ENCODE measurements at places on chromosomes 1 and 21.

GRCh38 chr1:52916241-52916975 is 5.1 kb downstream of the ECHDC2 start:
- no peak for DNase-seq

GRCh38 chr1:24294716-24295371 is 24.3 kb upstream of the GRHL3 start:
- no peak for DNase-seq

- DNase-seq: no peak
These were observed 598.1 kb upstream of the ADGRL4 start for GRCh38 chr1:79604490-79605198.

- no peak for DNase-seq
These were observed 19.0 kb downstream of the DHRS3 start for GRCh38 chr1:12598974-12599373.

DNA sequence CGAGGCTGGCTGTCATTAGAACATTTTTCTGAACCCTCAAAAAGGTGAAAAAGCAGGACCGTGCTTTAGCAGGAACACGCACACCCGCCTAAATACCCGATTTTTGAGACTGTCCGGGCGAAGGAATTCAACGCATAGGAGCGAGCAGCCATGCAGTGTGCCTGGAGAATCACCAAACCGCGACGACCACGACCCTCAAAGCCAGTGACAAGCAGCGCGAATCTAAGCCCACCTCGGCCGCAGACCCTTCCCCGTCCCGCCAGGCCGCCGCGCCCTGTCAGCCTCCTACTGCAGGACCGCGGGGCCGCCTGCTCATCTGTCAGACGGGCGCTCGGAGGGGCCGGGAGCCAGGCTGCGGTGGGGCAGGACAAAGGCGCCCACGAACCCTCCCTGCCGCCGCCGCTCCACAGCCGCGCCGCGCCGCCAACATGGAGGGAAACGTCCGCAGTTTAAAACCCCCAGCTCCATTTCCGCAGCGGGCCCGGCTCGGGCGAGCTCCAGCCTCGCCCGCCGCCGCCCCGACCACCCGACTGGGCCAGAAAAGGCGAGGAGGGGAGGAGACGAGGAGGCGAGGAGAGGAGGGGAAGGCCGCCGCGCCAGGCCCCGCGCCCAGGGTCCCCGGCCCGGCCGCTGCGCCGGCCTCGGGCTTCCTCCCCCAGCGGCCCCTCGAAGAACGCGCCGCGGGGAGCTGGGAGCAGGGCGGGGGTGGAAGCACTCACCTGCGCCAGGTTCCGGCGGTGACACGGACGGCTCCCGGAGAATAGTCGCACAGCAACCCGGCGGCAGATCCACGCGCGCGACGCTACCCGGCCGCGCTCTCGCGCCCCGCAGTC is at the start of gene LBR:
Gene LBR (minus strand): TSS at position 804 of the 833 bp plus-strand sequence. CDS start 3,963 bp downstream, outside the sequence.
- peak; percentile 75 for DNase-seq

DNA sequence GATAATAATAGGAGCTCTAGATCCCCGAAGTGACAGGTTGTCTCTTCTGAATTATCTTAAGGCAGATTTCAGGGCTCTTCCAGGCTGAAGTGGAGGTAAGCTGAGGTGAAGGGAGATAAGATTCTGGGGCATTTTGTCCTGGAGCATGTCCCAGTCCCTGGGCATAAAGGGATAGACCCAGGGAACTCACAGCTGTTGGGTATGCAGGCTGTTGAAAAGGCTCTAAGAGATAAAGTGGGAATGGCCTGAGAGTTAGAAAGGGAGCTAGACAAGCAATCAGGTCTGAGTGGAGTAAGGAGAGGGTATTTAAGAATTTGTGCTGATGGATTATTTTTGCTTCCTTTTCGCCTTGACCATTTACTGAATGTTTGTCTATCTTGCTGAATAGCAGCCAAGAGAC is 123.7 kb downstream of the NOS1AP start:
- no peak for DNase-seq

DNA sequence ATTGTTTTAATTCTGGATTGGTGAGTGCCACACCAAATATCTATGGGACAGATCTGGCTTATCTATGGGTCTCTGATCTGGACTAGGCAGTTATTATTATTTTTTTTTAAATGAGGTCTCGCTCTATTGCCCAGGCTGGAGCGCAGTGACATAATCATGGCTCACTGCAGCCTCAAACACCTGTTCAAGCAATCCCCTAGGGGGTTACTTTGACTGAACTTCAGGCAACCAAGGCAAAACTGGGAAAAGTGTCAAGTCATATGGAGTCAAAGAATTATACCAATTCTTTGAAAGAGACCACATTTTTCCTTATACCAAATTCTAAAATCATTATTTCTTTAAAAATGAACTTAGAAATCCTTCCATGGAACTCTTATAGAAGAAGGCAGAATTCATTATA is 129.1 kb upstream of the HOOK1 start:
- DNase-seq: peak; percentile 63

GRCh38 chr1:205985330-205986005 is 17.7 kb downstream of the RAB7B start:
- DNase-seq: peak; percentile 29

GRCh38 chr21:44687671-44688070 is 5.7 kb upstream of the KRTAP12-1 start:
- no peak for DNase-seq

DNA sequence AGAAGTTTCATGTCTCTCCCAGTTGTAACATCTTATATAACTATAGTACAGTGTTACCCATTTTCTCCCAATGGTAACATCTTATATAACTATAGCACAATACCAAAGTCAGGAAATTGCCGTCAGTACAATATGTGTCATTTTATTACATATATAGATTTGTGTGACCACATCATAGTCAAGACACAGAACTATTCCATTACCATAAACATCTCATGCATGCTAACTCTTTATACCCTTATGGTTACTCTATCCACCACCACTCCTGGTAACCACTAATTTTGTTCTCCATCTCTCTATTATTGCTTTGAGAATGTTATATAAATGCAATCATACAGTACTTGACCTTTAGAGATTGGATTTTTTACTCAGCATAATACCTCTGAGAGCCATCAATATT is 120.7 kb downstream of the BACH1 start:
- no peak for DNase-seq

- peak; percentile 83 for DNase-seq
These were observed 32.1 kb downstream of the PCSK9 start for GRCh38 chr1:55071477-55071876.

DNA sequence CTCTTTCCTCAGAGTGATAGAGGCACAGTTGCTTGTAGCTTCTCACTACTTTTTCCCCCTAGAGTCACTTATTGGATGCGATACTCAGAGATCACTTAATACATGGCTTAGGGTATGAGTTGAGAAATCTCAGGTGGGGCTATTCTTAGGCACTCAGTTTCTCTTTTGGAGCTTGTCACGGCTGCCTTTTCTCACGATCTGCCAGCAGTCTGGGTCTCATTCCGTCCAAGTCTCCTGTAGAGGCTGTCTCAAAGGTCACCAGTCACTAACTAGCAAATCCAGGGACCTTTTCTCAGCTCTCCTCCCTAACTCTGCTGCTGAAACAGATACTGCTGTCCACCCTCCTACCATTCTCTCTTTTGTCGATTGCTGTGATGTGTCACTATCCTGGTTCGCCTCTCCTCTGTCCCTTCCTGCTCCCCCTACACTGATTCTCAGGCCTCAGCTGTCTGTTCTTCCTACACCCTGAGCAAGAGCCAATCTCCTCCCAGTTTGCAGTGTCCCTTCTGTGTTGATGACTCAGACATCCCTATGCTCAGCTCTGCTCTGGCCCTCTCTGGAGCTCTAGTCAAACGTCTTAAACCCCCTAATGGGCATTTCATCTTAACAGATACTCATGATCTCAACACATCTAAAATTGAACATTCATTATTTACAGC is 12.4 kb downstream of the ATP1A2 start:
- peak; percentile 24 for DNase-seq

- no peak for DNase-seq
These were observed 16.7 kb upstream of the PRDM15 start for GRCh38 chr21:41895643-41896493.

GRCh38 chr1:27306892-27307761 is 14.8 kb upstream of the TMEM222 start:
- DNase-seq: peak; percentile 35

- DNase-seq: no peak
These were observed 23.9 kb downstream of the S1PR1 start for GRCh38 chr1:101260556-101261350.

GRCh38 chr1:185292237-185292636 is 24.8 kb downstream of the IVNS1ABP start:
- DNase-seq: no peak

DNA sequence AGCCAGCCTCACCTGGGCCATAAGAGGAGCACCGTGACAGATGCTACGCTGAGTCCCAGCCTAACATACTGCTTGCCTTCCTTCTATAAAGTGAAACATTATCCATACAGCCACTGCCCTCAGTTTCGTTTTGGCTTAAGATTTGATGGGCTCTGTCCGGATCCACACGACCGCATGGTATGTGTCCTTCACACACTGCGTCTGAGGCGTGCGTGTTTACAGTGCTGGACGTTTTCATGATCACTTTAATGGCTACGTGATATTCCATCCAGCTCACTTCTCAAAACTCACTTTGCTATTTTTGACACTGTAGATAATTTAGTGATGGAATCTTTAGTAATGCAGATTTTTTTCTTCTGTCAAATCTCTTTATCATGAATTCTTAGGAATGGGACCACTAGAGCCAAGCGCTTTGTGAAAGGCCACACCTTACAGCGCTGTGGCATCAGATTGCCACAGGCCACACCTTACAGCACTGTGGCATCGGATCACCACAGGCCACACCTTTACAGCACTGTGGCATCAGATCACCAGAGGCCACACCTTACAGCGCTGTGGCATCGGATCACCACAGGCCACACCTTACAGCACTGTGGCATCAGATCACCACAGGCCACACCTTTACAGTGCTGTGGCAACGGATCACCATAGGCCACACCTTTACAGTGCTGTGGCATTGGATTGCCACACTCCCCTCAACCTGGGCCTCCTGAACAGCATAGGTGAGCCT is 47.1 kb downstream of the PRDM15 start:
- no peak for DNase-seq

All from DMS53 (cell line).